ENCODE measurements at places on chromosomes 1 and 21.

DNA sequence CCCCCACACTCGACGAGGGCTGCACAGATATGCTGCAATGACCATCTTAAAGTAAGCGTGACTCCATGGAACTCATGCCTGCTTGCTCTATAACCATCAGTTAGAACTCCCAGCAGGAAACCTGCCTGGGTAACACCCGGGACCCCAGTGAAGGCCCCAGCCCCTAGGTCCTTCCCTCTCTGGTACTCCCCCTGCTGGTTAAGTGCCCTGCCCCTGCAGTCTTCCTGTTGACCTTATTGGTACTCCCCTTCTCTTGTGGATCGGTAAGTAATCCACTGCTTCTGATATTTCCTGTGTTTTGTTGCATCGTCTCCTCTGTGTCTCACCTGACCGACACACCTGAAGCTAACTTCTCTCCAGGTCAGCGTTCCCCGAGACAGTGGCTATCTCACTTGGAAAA is 104.8 kb upstream of the COG2 start:
- DNase-seq, result no peak

DNA sequence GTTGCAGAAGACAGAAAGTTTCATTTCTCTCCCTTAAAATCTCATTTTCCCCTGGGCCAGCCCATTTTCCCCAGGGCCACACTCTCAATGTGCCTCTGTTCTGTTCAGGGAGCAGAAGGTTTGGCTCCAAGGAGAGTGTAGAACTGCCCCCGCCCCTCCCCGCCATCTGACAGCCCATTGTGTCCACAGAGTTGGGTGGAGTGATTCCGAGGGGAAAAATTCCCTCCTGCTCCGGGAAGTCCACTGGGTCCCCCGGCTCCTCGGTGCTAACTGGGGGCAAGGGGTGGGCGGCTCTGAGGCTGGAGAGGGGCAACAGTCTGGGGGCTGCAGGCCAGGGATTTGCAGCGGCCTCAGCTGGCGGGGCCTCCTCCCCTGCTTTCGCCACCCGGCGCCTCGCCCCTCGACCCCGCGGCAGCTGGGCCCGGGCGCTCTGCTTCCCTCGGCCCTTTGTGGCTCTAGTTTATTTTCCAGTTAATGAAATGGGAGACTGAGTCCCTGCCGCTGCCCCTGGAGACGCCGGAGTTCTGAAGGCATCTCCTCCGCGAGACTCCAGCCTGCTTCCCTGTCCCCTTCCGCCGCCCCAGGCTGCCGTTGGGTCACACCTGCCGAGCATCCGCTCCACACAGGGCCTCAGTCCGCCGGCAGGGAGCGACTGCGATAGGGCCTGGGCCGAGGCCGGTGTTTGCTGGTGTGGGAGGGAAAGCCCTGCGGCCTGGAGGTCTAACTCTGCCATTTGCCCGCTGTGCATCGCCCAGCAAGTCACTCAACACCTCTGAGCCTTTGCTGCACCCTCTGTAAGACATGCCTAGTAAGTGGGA is 14.7 kb upstream of the KIRREL1 start:
- DNase-seq, result no peak

GRCh38 chr1:28172713-28173150 is 3.8 kb downstream of the PTAFR start:
- no peak for DNase-seq

GRCh38 chr1:234555390-234556024 is 54.5 kb downstream of the IRF2BP2 start:
- no peak for DNase-seq

GRCh38 chr1:91121366-91121765 is 99.5 kb upstream of the ZNF644 start:
- no peak for DNase-seq

GRCh38 chr1:6757719-6758435 is 27.4 kb upstream of the CAMTA1 start:
- no peak for DNase-seq

DNA sequence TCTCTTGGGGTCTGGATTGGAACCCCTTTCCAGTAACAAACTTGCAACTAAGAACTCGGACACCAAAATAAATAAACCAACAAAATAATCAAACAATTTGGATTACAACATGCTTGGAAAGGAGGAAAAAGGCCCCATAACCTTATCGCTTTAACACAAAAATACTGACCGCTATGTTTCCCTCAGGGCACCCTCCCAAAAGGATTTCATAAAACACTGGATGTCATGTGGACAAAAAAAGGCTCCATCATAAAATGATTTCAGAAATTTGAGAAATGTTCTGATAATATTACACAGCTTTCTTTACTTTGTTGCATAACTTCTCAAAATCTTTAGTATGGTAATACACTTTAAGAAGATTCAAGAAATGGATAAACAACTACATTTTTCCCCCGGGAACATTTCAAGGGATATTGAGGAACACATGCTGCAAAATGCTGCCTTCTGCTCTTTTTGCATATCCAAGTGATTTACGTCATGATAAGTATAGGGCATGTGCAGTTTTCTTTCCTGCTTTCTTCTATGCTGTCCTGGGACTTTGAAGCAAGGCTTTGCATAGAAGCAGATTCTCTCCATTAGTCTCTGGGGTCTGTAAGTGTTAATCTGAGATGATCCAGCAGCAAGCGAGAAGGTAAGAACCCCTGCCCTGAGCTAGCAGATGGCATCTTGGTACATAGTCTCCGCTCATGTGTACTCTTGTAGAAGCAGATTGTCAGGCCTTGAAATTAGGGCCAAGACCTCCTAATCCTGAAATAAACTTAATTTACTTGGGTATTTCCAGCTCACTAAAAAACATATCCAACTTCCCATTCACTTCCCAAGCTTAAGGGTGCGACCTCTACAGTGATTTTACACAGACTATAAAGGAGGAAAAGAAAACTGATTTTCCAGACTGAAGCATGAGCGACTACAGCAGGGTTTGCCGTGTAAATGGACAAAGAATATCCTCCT is 85.5 kb upstream of the KIAA0040 start:
- DNase-seq, result no peak

DNA sequence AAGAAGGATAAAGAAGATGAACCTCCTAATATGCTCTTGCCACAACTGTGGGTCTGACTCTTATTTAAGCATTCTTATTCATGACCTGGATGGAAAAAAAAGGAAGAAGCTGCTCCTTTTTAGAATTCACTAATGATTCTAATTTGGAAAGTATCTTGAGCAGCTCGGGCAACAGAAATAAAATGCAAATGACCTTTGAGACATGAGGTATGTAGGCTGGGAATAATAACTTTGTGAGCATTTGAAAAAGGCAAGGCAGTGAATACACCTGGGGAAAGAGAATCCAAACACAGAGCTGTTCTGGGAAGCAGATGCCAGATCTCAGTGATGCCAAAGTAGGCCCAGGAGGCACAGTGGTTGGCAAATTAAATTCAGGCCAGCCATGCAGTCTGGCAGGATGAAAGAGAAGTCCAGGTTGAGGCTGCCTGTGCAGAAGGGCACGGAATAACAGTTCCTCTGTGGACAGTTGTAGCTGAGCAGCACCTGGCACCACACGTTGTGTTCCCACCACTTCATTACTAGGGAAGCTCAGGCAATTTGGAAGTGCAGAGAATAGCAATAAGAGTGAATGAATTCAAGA is 320.8 kb upstream of the ST6GALNAC5 start:
- DNase-seq, result no peak

DNA sequence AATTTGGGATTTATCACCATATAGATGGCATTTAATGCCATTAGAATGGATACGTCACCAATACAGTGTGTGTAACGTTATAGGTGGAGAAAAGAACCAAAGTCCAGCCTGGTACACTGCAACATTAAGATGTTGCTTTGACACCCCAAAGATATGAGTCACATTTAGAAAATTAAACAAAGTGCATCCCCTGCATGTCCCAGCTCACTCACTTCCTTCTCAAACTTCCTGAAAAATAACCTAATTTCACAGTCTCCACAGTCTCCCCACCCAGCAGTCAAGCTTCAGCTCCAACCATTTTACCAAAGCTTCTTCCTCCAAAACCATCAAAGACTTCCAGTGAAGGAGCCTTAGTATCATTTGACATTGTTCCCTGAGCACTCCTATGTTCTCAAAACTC is 111.9 kb downstream of the OMA1 start:
- DNase-seq, result no peak

GRCh38 chr1:43063394-43064219 is 104.9 kb upstream of the SLC2A1 start:
- no peak for DNase-seq

GRCh38 chr1:185355947-185356346 is 38.9 kb upstream of the IVNS1ABP start:
- DNase-seq, result no peak

GRCh38 chr1:44312399-44313196 is 42.5 kb downstream of the ERI3 start:
- DNase-seq, result no peak

GRCh38 chr21:46297338-46298271 is 11.5 kb downstream of the YBEY start:
- no peak for DNase-seq

DNA sequence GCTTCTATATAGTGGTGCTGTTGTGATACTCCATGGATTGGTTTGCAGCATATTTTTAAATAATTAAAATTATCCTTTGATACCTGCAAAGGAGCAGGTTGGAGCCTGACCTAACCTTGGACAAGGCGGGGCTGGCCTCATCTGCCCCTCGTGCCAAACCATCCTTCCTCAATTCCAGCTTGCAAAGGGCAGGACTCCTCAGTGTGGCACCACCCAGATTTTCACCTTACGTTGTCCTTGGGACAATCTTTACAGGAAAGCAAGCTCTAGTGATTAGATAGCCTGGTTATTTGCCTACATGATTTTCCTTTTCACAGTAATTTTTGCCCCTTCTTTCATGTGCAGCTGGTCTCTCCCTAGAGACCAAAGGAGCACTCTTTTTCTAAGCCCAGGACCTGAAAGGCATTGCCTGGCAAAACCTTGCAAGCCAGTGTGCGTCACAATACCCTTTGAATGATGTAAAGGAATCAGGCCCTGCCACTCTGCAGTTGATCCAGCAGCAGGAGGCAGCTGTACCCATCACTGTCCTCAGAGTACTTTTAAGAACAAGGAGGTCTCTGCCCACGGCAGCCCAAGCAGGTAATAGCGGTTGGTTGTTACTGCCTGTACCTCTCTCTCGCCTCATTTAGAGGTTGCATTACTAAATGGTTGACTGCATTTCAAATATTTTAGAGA is 99.4 kb downstream of the ADSS2 start:
- DNase-seq, result no peak

DNA sequence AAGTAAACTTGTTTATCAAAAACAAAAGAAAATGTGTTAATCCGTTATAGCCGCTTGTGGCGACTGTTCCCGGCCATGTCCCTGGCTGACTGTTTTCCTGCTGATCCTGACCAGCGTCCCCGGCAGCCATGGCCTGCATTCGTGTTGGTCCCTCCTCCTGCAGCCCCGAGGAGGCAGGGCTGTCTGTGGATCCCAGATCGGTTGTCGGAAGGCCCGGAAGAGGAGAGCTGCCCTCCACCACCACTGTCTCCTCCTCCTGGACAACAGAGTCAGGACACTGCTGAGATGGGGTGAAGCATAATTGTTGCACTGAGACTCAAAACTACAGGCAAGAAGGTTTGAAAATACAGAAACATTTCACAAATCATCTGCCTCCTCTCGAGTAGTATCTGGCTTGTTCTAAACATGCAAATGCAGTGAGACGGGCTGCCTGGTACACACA is 3.6 kb upstream of the MXRA8 start:
- no peak for DNase-seq

- DNase-seq, result no peak
Measured at GRCh38 chr1:197807739-197808453, 32.6 kb upstream of the DENND1B start.

DNA sequence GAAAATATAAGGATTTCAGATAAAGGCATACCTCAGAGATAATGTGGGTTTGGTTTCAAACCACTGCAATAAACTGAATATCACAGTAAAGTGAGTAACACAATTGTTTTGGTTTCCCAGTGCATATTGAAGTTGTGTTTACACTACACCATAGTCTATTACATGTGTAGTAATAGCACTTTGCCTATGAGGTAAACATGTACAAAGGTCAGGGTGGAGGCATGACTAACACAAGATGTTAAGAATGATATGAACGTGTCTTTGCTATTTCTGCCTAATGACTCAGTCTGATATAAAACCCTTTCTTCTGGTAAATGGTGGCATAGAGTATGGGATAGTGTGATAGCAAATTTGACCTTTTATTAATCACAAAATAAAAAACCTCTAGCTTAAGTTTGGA is 621.5 kb upstream of the ADGRL2 start:
- DNase-seq, result no peak

DNA sequence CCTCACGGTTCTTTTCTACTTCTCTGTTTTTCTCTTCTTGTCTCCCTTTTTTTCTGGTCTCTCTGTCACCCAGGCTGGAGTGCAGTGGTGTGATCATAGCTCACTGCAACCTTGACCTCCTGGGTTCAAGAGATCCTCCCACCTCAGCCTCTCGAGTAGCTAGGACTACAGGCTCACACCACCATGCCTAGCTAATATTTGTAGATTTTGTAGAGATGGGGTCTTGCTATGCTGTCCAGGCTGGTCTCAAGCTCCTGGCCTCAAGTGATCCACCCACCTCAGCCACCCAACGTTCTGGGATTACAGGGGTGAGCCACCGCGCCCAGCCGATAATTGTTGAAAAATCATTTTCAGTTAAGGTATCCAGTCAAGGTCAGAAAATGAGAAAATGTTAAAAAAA is 25.9 kb upstream of the LGALS8 start:
- no peak for DNase-seq

GRCh38 chr1:98669355-98670296 is 8.1 kb downstream of the SNX7 start:
- no peak for DNase-seq

DNA sequence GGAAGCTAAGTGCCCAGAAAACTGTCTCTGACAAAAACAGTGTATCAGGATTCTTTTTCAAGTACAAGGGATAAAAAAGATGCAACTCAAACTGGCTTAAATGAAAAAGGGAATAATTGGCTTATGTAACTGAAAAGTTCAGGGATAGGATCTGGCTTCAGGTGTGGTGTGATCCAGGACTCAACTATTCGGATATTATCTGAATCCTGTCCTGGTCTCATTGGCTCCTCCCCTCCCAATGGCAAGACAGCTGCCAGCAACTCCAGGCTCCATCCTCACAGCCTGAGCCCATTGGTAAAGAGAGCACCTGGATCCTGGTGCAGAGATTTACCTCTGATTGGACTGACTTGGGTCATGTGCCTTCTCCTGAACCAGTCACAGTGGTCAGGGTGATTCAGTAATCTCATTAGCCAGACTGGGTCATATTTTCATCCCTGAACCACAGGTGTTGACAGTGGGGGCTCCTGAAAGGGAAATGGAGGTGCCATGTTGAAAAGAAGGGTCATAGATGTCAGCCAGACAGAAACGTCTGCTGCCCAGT is 205.4 kb upstream of the TMEM51 start:
- DNase-seq, result no peak
